ENCODE measurements at places on chromosomes 7 and 10.

DNA sequence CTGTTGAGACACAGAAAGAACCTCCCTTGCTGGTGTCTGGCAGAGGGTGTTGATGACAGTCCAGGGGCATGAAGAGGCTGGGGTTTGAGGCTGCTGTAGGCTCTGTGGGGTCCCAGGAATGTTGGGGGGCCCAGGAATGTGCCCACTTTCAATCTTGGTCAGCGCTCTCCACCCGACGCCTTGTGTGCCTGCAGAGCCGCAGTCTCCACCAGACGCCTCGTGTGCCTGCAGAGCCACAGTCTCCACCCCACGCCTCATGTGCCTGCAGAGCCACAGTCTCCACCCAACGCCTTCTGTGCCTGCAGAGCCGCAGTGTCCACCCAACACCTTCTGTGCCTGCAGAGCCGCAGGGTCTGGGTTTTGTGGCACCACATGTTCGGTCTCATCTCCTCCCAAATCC lies 84.0 kb downstream of the ADARB2 start:
- DNase-seq = no peak

GRCh38 chr7:121798896-121799295 lies 74.1 kb upstream of the PTPRZ1 start:
- DNase-seq = no peak

DNA sequence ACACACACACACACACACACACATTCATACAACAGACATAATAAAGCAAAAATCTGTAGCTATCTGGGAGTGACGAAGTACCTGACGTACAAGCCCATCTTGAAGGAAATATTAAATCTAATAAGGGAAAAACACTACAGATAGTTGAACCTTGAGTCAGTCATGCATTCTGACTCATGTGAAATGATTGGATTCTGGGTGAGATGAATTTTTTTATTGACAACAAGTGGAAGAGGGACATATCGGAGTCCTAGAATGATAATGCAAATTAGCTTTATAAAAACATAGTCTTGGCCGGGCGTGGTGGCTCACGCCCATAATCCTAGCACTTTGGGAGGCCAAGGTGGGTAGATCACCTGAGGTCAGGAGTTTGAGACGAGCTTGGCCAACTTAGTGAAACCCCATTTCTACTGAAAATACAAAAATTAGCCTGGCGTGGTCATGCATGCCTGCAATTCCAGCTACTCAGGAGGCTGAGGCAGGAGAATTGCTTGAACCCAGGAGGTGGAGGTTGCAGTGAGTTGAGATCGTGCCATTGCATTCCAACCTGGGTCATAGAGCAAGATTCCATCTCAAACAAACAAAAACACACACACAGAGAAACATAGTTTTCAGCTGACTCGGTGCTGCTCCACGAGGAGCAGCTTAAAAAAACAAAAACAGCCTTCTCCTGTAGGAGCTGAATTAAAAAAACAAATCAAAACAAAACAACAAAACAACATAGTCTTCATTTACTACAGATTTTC lies 154.4 kb upstream of the MKLN1 start:
- DNase-seq = no peak

DNA sequence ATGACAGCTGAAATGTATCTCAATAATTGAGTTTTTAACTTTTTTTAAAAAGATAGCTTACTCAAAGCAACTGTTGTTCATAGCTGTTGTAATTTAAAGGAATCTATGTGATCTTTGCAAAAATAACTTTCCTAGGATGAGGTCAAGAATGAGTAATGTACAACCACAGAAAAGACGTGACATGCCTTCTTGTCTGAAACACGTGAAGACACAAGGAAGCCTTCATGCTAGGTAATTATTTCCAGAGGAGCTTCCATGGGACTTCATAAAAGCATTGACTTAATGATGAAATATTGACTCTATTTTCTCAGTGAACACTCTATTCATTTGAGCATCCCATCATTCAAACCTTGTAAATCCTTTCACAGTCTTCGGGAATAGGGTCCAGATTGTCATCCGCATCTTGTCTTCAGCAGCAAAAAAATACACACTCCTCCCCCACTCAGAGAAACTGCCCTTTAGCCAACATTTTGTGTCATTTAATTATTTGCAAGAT lies 528.0 kb downstream of the NRG3 start:
- no peak for DNase-seq

DNA sequence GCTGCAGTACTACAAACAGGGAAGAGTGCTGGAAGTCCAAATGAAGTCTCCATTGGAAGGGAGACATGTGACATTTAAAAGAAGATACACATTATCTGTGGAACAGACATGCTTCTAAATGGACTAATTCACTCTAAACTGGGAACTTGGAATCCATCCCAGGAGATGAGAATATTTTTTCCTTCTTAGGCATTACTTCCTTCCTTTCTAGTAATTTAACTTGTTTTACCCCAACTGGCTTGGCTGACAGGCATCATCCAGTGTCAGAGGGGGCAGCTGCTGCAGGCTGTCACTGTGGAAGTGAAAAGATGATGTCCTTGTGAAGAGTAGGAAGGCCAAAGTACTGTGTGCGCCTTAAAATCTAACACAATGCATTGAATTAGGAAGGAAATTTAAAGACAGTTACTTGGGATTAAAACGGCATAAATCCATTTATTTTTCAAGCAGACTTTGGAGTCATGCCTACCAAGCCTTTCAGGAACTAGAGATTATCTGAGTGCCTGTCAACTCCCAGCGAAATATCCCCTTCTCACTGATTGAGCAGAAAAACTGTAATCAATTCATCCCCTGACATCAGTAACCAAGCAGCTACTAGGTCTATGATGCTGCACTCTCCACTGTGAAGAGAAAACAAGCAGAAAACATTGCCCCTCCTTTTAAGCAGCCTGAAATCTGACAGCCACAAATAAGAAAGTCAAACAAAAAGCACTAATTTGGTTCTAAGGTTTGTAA lies 161.2 kb downstream of the DGKI start:
- no peak for DNase-seq

DNA sequence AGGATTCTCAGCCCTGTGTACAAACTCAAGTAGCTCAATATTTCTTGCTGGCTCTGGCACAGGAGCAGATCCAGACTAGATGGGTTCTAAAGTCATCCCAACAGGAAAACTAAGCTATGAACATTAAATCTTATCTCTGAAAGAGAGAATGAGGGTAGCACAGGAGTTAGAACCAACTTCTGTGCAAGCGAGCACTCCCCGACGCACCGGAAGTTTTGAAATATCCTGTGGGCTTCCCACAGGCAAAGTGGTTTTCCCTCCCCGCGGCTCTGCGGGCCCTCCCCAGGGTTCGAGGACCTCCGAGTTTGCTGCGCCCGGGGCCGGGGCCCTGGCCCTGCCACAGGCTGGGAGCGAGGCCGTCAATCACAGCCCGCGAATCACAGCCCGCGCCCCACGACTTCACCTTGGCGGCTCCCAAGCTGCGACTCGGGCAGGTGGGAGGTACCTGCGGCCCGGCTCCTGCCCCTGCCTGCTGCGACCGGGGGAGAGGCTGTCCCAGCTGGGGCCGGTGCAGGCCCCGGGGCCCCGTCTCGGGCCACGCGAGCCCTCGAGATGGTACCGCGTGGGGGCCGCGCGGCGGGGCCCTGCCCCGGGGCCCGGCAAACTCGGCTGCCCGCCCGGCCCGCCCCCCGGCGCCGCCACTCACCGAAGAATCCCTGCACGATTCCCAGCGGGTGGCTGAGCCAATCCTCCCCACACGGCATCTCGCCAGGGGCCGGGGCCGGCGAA lies 598 bp downstream of the MCMBP start:
- peak; percentile 50 for DNase-seq

DNA sequence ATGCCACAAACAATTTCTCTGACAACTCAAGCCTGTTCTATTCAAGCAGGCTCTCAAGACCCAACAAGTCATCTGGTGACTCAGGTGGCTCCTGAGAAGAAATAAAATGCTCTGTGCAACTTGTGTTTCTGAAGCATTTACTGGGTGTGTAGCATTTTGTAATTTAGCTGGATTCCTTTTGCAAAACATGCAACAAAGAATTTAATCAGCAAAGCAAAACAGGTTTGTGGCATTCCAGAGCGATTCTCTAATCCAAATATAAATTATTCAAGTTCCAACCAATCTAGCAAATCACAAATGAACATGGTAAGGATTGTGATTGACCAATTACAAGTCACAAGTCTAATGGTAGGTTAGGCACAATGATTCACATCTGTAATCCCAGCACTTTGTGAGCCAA lies 39.8 kb upstream of the C10orf67 start:
- DNase-seq = no peak
